ENCODE measurements at places on chromosomes 7 and 10.
A peak's percentile ranks its signal among the peaks of the same experiment; 100 is the strongest.

- no peaks in the 10 kb centered on the region for H3K27me3 ChIP-seq
- peak; percentile 2 for DNase-seq
- H3K27ac ChIP-seq, result no peak overlapping the region
- H3K36me3 ChIP-seq, result no peaks in the 10 kb centered on the region
Measured at GRCh38 chr7:34747176-34747781, 89.3 kb downstream of the NPSR1 start.

DNA sequence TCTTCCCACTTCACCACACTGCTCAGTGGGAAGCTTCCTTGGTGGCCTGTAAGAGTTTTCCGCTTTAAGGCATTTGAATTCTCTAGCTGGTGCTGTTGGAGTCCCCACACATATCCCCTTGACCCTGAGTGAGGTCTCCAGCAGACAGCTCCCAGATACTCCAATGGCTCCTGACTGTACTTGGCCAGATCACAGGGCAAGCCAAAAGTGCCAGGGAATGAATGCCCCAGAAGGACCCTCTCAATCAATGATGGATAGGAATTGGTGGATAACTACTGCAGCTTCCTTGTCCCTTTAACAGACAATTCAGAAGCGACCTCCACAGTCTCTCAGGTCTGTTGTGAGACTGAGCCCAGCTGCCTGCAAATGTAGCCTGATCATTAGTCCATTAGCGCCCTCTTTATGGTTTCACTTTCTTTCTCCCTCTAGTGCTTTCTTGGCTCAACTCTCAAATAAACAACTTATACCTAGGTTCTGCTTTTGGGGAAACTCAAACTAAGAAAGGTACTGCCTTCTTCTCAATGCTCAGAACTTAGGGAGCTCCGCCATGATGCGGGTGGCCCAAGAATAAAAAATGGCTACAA, 283.0 kb downstream of the TCF7L2 start:
- no peak overlapping the region for H3K27ac ChIP-seq
- no peaks in the 10 kb centered on the region for H3K4me1 ChIP-seq

DNA sequence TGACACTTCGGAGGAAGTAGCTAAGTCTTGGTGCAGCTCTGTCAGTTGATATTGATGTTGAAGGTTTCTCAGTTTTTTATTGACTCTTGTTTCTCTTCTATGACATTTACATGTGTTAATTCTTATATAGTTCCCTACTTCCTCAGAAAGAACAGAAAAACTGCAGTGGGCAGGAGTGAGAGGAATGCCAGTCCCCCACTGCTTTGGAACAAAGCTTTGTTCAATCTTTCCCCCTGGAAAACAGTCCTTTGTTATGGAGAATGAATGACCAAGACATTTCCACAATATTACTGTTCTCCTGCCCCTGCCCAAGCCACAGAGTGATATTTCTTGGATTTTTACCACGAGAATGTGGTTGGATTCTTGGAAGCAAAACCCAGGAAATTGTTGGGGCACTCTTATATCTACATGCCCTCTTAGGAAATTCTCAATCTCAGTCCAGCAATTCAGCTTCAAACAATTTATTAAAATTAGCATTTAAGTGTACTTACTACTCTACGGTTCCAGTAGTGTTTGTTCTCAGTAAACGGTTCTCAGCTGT, 258.0 kb upstream of the KCND2 start:
- H3K27me3 ChIP-seq, result no peaks in the 10 kb centered on the region
- no peak overlapping the region for H3K4me3 ChIP-seq
- H3K4me1 ChIP-seq, result no peaks in the 10 kb centered on the region
- no peak for DNase-seq

DNA sequence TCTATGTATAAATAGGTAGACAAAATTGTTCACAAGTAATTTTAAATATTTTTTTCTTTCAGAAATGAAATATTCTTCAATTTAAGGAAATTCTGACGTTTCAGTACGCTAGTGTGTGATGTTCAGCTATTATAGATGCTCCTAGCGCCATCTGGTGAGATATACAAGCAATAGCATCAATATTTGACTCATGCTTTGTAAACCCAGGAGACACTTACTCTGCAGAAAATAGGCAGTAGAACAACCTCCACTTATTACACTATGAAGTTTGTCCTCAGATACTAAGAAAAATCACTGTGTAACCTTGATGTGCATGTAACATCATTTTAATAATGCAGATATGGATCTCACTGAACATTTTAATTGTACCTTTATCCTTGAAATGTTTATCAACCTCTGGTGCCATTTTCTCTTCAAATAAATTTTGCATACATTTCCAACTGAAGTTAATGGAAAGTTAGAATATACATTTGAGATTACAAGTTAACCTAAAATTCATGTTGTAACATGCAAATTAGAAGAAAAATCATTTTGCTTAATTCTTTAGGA, 151.5 kb upstream of the FAM3C start:
- H3K27me3 ChIP-seq, result no peaks in the 10 kb centered on the region

DNA sequence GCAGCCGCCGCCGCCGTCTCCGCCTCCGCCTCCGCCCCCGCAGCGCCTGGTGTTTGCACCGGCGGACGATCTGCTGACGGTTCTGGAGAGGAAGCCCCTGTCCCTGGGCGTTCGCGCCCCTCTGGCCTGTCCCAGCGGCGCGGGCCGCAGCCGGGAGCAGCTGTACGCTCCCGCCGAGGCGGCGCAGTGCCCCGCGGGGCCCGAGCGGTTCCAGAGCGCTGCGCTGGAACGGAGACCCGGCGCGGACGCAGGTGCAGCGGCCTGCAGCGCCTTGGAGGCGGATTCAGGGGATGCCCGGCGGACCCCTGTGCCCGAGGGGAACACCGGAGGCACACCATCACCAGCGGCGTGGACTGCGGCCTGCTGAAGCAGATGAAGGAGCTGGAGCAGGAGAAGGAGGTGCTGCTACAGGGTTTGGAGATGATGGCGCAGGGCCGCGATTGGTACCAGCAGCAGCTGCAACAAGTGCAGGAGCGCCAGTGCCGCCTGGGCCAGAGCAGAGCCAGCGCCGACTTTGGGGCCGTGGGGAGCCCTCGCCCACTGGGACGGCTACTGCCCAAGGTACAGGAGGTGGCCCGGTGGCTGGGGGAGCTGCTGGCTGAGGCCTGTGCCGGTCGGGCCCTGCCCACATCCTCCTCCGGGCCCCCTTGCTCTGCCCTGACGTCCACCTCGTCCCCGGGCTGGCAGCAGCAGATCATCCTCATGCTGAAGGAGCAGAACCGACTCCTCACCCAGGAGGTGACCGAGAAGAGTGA, 24.8 kb upstream of the ZNF735 start:
- no peak overlapping the region for H3K4me3 ChIP-seq
- no peaks in the 10 kb centered on the region for H3K36me3 ChIP-seq
- no peaks in the 10 kb centered on the region for H3K4me1 ChIP-seq
- H3K27me3 ChIP-seq, result no peaks in the 10 kb centered on the region
- H3K27ac ChIP-seq, result no peak overlapping the region

- H3K27ac ChIP-seq, result no peak overlapping the region
- H3K27me3 ChIP-seq, result peaks cover 10% of the 10 kb centered on the region
- no peak overlapping the region for H3K4me3 ChIP-seq
- no peaks in the 10 kb centered on the region for H3K4me1 ChIP-seq
Measured at GRCh38 chr10:113463777-113464176, 89.1 kb upstream of the HABP2 start.

- no peak for DNase-seq
- H3K4me3 ChIP-seq, result no peak overlapping the region
- no peaks in the 10 kb centered on the region for H3K4me1 ChIP-seq
- H3K36me3 ChIP-seq, result no peaks in the 10 kb centered on the region
Measured at GRCh38 chr7:34762764-34763163, 104.7 kb downstream of the NPSR1 start.

DNA sequence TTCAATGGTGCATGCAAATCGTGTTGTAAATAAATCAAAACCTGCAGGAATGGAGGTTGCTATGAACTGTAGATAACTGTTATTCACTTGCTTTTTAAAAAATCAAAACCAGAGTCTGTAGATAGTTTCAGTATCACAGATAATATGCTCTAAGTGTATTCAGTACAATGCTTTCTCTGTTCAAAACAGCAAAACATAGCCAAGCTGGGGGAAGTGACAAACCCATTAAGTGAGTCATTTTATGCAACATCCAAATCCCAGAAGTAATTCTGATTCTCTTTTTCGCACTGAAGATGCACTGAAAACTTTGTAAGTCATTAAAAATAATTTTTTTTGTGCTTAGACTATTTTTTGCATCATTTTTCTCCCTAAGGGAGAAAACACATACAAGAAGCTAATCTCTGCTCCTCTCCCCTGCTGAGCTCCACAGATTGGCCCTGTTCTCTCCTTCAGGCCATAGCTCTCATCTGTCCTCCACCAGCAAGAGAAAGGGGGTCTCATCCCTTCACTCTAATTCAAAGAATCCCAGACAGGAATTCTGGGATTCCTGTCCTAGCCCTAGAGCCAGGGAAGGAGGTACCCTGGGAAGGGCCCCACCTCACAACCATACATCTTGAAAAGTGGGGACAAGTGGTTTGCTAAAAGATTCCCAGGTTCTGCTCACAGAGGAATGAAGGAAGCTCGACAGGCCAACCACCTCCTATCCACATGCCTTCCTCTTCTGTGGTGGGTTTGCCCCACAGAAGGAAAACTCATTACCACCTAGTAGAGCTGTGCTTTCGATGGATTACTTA, 4.9 kb downstream of the PRTFDC1 start:
- H3K36me3 ChIP-seq, result no peaks in the 10 kb centered on the region
- no peaks in the 10 kb centered on the region for H3K27me3 ChIP-seq
- peak; percentile 26 for DNase-seq
- peaks cover 15% of the 10 kb centered on the region for H3K4me1 ChIP-seq
- H3K27ac ChIP-seq, result no peak overlapping the region
- H3K4me3 ChIP-seq, result no peak overlapping the region

DNA sequence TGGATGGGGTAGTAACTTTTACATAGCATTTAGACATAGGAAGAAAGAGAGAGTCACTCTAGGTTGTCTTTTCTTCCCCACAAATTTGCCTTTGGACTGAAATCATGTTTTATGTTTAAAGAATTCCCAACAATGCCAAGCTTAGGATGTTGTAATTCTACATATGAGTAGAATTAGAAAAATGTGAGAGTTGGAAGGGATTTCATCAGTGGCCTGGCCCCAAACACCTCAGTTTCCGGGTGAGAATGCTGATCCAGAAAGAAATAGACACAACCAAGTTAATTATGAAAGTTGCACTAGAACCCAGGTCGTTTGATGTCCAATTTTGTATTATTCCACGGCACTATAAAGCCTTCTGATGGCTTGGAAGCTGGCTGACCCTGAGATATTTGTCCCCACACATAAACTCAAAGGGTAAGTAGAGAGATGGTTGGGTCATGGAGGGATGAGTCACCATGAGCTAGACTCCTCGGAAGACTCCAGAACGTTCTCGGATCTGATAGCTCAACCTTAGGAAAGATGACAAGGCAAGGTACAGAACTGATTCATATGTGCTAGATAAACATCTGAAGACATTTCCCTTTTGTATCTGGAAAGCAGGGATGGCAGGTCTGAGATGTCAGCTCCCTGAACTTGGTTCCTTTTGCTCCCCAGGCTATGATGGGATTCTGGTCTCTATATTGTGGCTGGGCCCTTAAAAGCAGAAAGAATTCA, 48.8 kb upstream of the SLC35B4 start:
- H3K4me1 ChIP-seq, result no peaks in the 10 kb centered on the region
- no peak for DNase-seq
- H3K36me3 ChIP-seq, result no peaks in the 10 kb centered on the region
- peaks cover 5% of the 10 kb centered on the region for H3K27me3 ChIP-seq
- H3K27ac ChIP-seq, result no peak overlapping the region

GRCh38 chr7:115217373-115217772, 295.5 kb downstream of the MDFIC start:
- DNase-seq, result peak; percentile 22
- H3K4me1 ChIP-seq, result no peaks in the 10 kb centered on the region
- H3K27me3 ChIP-seq, result no peaks in the 10 kb centered on the region
- no peaks in the 10 kb centered on the region for H3K36me3 ChIP-seq
- H3K27ac ChIP-seq, result no peak overlapping the region
- no peak overlapping the region for H3K4me3 ChIP-seq

DNA sequence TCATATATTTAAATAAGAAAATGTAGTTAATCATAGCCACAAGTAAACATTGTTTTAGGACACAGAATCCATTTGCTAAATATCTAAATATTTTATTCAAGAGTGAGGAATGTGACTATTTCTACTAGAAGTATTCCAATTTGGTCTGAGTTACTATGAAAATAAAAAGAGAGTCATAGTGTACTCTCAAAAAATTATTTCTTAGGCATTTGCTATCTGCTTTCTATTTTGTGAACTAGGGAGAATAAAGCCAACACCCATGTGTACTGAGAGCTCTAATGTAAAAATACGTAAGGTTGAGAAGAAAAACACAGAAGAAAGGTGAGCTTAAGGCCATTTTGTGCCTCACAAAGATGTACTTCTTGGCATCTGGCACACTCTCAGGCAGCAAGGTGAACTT, 38.3 kb downstream of the PRTFDC1 start:
- DNase-seq, result no peak
- no peaks in the 10 kb centered on the region for H3K27me3 ChIP-seq
- H3K4me1 ChIP-seq, result peaks cover 2% of the 10 kb centered on the region
- no peaks in the 10 kb centered on the region for H3K36me3 ChIP-seq

DNA sequence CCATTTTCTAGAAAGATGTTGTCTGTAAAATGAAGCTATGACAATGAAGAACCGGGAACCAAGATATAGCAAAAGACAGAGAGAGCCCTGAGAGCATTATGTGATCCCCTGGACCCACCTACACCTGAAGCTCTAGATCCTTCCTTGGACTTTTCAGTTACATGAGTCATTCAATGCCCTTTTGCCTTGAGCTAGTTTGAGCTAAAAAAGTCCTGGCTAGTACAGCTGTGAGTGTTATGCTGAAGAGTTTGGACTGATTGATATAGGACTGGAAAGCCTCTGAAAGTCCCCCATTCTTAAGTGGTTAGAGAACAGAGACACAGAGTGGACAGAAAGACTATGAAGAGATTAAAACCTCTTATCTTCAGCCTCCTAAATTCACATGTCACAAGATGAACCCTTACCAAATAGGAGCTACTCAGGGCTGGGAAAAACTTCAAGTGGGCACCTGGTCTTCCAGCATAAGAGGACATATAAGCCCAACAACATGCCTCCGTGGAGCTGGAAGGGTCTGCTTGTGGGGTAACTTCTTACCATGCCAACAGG, 386.8 kb upstream of the NFE2L3 start:
- H3K27me3 ChIP-seq, result no peaks in the 10 kb centered on the region
- no peaks in the 10 kb centered on the region for H3K4me1 ChIP-seq
- H3K4me3 ChIP-seq, result no peak overlapping the region
- no peak overlapping the region for H3K27ac ChIP-seq
- H3K36me3 ChIP-seq, result no peaks in the 10 kb centered on the region

- H3K4me3 ChIP-seq, result no peak overlapping the region
- no peaks in the 10 kb centered on the region for H3K36me3 ChIP-seq
- peaks cover 30% of the 10 kb centered on the region for H3K4me1 ChIP-seq
- H3K27ac ChIP-seq, result peak overlapping the region; percentile 72
Measured at GRCh38 chr7:139915864-139916716, 87.0 kb downstream of the TBXAS1 start.

GRCh38 chr10:49540056-49540797, 1.3 kb upstream of the ERCC6 start:
- no peaks in the 10 kb centered on the region for H3K27me3 ChIP-seq
- H3K27ac ChIP-seq, result peak overlapping the region; percentile 84
- H3K4me3 ChIP-seq, result no peak overlapping the region
- no peaks in the 10 kb centered on the region for H3K36me3 ChIP-seq
- H3K4me1 ChIP-seq, result peaks cover 33% of the 10 kb centered on the region
- DNase-seq, result no peak

- H3K36me3 ChIP-seq, result no peaks in the 10 kb centered on the region
- no peak overlapping the region for H3K27ac ChIP-seq
- peaks cover 15% of the 10 kb centered on the region for H3K27me3 ChIP-seq
- H3K4me1 ChIP-seq, result peaks cover 10% of the 10 kb centered on the region
Measured at GRCh38 chr7:141700296-141700847, 1.6 kb downstream of the DENND11 start.

GRCh38 chr7:133829336-133829897, 297.7 kb upstream of the LRGUK start:
- H3K4me3 ChIP-seq, result no peak overlapping the region
- DNase-seq, result no peak
- no peak overlapping the region for H3K27ac ChIP-seq
- H3K27me3 ChIP-seq, result no peaks in the 10 kb centered on the region
- no peaks in the 10 kb centered on the region for H3K36me3 ChIP-seq
- H3K4me1 ChIP-seq, result no peaks in the 10 kb centered on the region
